GM23338 (cell line): ENCODE measurements at places on chromosomes 7 and 10. TPM values are rescaled to one million over a fixed set of nuclear protein-coding genes. Genes with fewer than 3 reads are reported as not detected.

DNA sequence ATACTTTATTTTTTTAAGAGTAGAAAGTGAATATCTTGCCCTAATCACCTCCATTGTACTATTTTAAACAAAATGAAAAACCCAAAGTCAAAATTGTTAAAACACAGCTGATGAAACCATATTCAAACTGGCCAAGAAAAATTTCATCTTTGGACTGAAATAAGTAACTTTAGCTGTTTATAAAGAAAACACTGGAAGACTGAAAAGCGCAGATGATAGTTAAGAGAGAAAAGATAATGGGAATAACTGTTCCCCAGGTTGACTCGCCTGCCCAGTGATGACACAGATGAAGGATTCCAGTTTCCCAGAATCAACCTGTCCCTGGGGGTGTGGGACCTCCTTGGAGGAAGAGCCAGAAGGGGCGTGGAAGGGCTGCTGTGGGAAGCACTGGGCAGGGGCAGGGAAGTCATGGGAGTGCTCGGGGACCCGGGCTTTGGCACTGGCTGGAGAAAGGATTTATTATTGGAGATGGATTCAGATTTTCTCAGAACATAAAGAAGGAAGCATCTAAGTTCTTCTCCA, 43.1 kb downstream of the DENND2A start:
- H3K4me1 ChIP-seq: no peaks in the 10 kb centered on the region; the same call in 1 of the 2 replicates
- H3K27me3 ChIP-seq: no peaks in the 10 kb centered on the region
- no peak overlapping the region for H3K27ac ChIP-seq
- no peak overlapping the region for H3K4me3 ChIP-seq
- H3K36me3 ChIP-seq: no peaks in the 10 kb centered on the region

- no peak overlapping the region for H3K27ac ChIP-seq
- H3K4me3 ChIP-seq: no peak overlapping the region
- no peaks in the 10 kb centered on the region for H3K36me3 ChIP-seq
- no peak for DNase-seq
These were observed 1060.6 kb downstream of the LRMDA start for GRCh38 chr10:76492026-76492425.

- no peaks in the 10 kb centered on the region for H3K36me3 ChIP-seq
- DNase-seq: no peak
- peaks cover 4% of the 10 kb centered on the region; the same call in 1 of the 2 replicates for H3K4me1 ChIP-seq
- H3K4me3 ChIP-seq: no peak overlapping the region
- no peak overlapping the region for H3K27ac ChIP-seq
These were observed 85.8 kb upstream of the NAMPT start for GRCh38 chr7:106370542-106370941.

GRCh38 chr7:7565746-7566650, 686 bp upstream of the MIOS start:
- peak overlapping the region; percentile 78 for H3K27ac ChIP-seq
- H3K4me1 ChIP-seq: peaks cover 22% of the 10 kb centered on the region
- peaks cover 5% of the 10 kb centered on the region; the same call in 1 of the 2 replicates for H3K36me3 ChIP-seq
- DNase-seq: peak; percentile 35
- H3K4me3 ChIP-seq: peak overlapping the region; percentile 88

DNA sequence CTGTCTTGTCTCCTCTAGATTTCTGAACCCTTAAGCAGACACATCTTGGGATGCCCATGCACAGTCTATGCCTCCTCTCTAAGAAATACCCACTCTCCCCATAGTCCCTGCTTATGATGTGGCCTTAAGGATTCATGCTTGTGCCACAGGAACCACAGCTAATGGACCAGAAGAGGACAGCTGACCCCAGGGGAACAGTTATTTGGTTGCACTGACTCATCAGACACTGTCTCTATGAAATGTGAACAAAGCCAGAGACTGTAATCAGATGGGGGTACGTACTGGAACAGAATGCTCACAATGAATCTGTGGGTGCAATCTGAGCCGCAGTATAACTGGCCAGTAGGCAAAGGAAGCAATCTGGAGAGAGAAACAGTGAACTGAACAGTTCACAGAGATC, 121.9 kb downstream of the USP6NL start:
- H3K36me3 ChIP-seq: peaks cover 8% of the 10 kb centered on the region; the same call in 1 of the 2 replicates
- H3K4me3 ChIP-seq: no peak overlapping the region
- DNase-seq: no peak
- no peaks in the 10 kb centered on the region for H3K27me3 ChIP-seq

GRCh38 chr7:101614098-101614938, 14.8 kb downstream of the MYL10 start:
- H3K4me3 ChIP-seq: no peak overlapping the region
- H3K36me3 ChIP-seq: no peaks in the 10 kb centered on the region
- no peak overlapping the region for H3K27ac ChIP-seq
- peaks cover 12% of the 10 kb centered on the region for H3K4me1 ChIP-seq
- no peaks in the 10 kb centered on the region for H3K27me3 ChIP-seq
- no peak for DNase-seq

DNA sequence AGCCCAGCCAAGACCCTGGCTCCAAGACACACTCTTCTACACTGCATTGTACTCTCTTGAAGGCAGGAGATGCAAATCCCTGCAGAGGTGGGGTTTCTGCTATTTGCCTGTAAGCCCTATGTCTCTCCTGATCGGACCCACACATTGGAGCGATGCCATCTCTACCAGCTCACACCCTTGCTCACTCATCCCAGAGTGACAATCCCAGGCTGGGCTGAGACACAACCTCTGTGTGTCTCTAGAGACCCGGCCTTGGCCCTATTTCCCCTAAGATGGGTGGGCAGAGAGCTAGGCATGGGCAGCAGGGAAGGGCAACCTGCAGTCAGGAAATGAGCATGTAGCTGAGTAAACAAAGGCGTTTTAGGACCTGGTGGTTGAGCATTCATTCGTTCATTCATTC, 25.6 kb downstream of the CCDC3 start:
- no peak for DNase-seq
- no peaks in the 10 kb centered on the region for H3K36me3 ChIP-seq
- no peaks in the 10 kb centered on the region for H3K27me3 ChIP-seq
- no peak overlapping the region for H3K27ac ChIP-seq

- H3K4me3 ChIP-seq: no peak overlapping the region
- H3K4me1 ChIP-seq: peaks cover 18% of the 10 kb centered on the region; the same call in 1 of the 2 replicates
- H3K27ac ChIP-seq: no peak overlapping the region
- peak; percentile 83 for DNase-seq
These were observed 2.7 kb downstream of the LRRC20 start for GRCh38 chr10:70379581-70380176.

DNA sequence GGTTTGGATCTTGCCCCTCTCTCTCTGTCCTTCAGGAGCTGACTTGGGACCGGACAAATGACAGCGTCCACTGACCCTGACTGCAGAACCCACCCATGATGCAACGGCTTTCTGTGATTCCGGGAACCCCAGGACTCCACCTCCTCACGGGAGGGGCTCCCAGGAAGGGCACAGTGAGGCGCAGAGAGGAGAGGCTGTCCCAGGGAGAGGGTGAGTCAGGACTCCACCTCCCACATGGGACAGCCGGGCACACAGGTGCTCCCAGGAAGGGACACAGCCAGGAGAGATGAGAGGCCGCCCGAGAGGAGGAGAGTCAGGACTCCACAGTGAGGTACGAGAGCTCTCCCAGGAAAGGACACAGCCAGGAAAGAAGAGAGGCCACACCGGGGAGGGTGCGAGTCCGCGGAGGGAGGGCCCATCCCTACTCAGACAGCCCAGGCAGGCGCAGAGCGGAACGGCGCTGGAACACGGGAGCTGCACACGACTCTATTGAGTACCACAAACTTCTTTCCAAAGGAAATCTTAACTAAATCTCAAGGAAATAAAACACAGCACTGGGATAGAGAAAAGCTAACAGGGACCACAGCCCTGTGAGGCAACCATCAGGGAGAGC, 162.5 kb downstream of the MAD1L1 start:
- no peaks in the 10 kb centered on the region for H3K27me3 ChIP-seq
- no peak overlapping the region for H3K4me3 ChIP-seq
- H3K27ac ChIP-seq: no peak overlapping the region
- no peaks in the 10 kb centered on the region for H3K4me1 ChIP-seq
- DNase-seq: no peak
- no peaks in the 10 kb centered on the region for H3K36me3 ChIP-seq

DNA sequence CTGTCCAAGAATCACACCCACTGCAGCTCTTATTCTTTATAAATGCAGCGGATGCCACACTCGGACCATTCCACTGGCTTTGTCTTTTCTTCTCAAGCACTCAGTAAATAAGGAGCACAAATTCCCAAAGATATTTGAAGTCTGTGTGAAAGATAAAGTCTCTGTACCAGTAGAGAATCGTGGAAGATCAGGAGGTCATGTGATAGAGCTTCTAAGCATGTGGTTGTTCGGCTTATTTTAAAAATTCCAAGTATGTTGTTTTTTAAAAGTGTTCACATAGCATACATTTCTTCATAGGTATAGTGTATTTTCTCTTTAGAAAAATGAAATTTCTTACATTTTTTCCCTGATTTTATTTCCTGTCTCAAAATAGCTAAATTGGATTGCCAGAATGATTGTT, 75.8 kb downstream of the NOC3L start:
- no peak overlapping the region for H3K4me3 ChIP-seq
- H3K36me3 ChIP-seq: no peaks in the 10 kb centered on the region

- H3K4me1 ChIP-seq: no peaks in the 10 kb centered on the region
- DNase-seq: peak; percentile 89
- no peak overlapping the region for H3K4me3 ChIP-seq
- H3K27me3 ChIP-seq: no peaks in the 10 kb centered on the region
These were observed 89.9 kb downstream of the CDH23 start for GRCh38 chr10:71486484-71487114.

- no peaks in the 10 kb centered on the region for H3K36me3 ChIP-seq
- no peak overlapping the region for H3K4me3 ChIP-seq
- H3K4me1 ChIP-seq: no peaks in the 10 kb centered on the region
These were observed 303.8 kb upstream of the MKI67 start for GRCh38 chr10:128429835-128430513.

- H3K36me3 ChIP-seq: no peaks in the 10 kb centered on the region
- H3K27ac ChIP-seq: no peak overlapping the region
- H3K4me1 ChIP-seq: no peaks in the 10 kb centered on the region
- no peak overlapping the region for H3K4me3 ChIP-seq
- no peak for DNase-seq
- H3K27me3 ChIP-seq: no peaks in the 10 kb centered on the region
These were observed 346.8 kb upstream of the NFE2L3 start for GRCh38 chr7:25805027-25805687.

GRCh38 chr7:130490311-130490791, 1.5 kb upstream of the MEST start:
- peaks cover 42% of the 10 kb centered on the region for H3K4me1 ChIP-seq
- peak; percentile 88 for DNase-seq
- H3K27me3 ChIP-seq: peaks cover 10% of the 10 kb centered on the region
- H3K36me3 ChIP-seq: 0 out of 2 replicates have a peak, but pooled peaks cover 3% of the 10 kb centered on the region
- H3K27ac ChIP-seq: peak overlapping the region; percentile 85

GRCh38 chr10:49426490-49427360, 30.8 kb upstream of the DRGX start:
- H3K27me3 ChIP-seq: no peaks in the 10 kb centered on the region
- H3K36me3 ChIP-seq: no peaks in the 10 kb centered on the region; the same call in 1 of the 2 replicates
- no peak overlapping the region for H3K4me3 ChIP-seq
- H3K27ac ChIP-seq: no peak overlapping the region
- no peak for DNase-seq

- DNase-seq: no peak
- H3K27me3 ChIP-seq: peaks cover 60% of the 10 kb centered on the region
- H3K27ac ChIP-seq: no peak overlapping the region
- H3K4me1 ChIP-seq: peaks cover 13% of the 10 kb centered on the region; the same call in 1 of the 2 replicates
- H3K36me3 ChIP-seq: no peaks in the 10 kb centered on the region
- peak overlapping the region; percentile 83 for H3K4me3 ChIP-seq
These were observed 1.5 kb downstream of the RGS10 start for GRCh38 chr10:119541046-119541445.

DNA sequence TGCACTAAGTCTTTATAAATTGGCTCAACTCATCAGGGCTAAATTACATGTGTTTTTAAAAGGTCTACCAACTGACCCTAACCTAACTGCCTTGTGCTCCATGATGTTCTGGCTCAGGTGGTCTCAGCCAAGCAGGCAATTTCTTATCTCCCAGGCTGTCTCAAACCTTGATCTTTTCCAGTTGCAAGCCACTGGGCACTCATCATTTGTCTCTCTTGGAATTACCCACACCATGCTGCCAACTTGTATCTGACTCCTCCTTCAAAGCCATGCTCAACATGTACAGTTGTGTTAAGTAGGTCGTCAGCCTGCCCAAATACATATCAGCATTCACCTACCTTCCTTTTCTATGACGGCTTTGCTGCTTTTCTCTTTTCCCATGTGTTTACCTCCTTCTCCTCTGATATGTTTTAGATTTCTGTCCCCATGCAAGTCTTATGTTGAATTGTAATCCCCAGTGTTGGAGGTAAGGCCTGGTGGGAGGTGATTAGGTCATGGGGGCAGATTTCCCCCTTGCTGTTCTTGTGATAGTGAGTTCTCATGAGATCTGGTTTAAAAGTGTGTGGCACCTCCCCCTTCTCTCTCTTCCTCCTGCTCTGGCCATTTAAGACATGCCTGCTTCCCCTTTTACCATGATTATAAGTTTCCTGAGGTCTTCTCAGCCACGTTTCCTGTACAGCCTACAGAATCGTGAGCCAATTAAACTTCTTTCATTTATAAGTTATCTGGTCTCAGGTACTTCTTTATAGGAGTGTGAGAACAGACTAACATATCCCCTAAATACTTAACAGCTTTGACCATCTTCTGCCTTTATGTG, 130.0 kb downstream of the ELAPOR2 start:
- no peaks in the 10 kb centered on the region for H3K36me3 ChIP-seq
- no peaks in the 10 kb centered on the region for H3K4me1 ChIP-seq
- H3K4me3 ChIP-seq: no peak overlapping the region
- no peak for DNase-seq
- no peaks in the 10 kb centered on the region for H3K27me3 ChIP-seq

GRCh38 chr10:50600286-50600685, 23.5 kb downstream of the SGMS1 start:
- no peak overlapping the region for H3K4me3 ChIP-seq
- H3K4me1 ChIP-seq: peaks cover 29% of the 10 kb centered on the region
- no peaks in the 10 kb centered on the region for H3K36me3 ChIP-seq
- H3K27me3 ChIP-seq: no peaks in the 10 kb centered on the region

- H3K4me3 ChIP-seq: no peak overlapping the region
- H3K4me1 ChIP-seq: no peaks in the 10 kb centered on the region
- no peaks in the 10 kb centered on the region for H3K36me3 ChIP-seq
- H3K27me3 ChIP-seq: no peaks in the 10 kb centered on the region
- H3K27ac ChIP-seq: no peak overlapping the region
These were observed 103.0 kb downstream of the NXPH1 start for GRCh38 chr7:8536431-8536830.

- H3K4me1 ChIP-seq: peaks cover 7% of the 10 kb centered on the region; the same call in 1 of the 2 replicates
- H3K27me3 ChIP-seq: no peaks in the 10 kb centered on the region
- H3K4me3 ChIP-seq: no peak overlapping the region
- H3K36me3 ChIP-seq: no peaks in the 10 kb centered on the region
These were observed 595.9 kb downstream of the KCNMA1 start for GRCh38 chr10:77041636-77042258.

OPN1SW gene
- total RNA-seq: not detected in 2 replicates

UPK3B gene
- 3.0 and 5.2 TPM in 2 replicates for total RNA-seq

LLCFC1 gene
- total RNA-seq: not detected in 2 replicates

FAM3C gene
- total RNA-seq: 59.1 and 60.3 TPM in 2 replicates

SFTPA1 gene
- total RNA-seq: not detected in 2 replicates

EMX2 gene
- total RNA-seq: not detected in 2 replicates

AS3MT gene
- 8.8 and 10.5 TPM in 2 replicates for total RNA-seq

KDM7A gene
- 9.4 and 10.8 TPM in 2 replicates for total RNA-seq

ZNF503 gene
- 0.04 TPM in 1 of 2 replicates, not detected in the other for total RNA-seq
